ENCODE measurements at places on chromosomes 6 and 20. TPM values are rescaled to one million over a fixed set of nuclear protein-coding genes. Genes with fewer than 3 reads are reported as not detected.

MED20 gene
- 19.4 TPM for total RNA-seq

OR2J3 gene
- not detected for total RNA-seq

OR2H2 gene
- not detected for total RNA-seq

GNAS-AS1 gene
- 1.1 TPM for total RNA-seq

PTK6 gene
- total RNA-seq = 0.48 TPM

IMPG1 gene
- not detected for total RNA-seq

FAM83D gene
- total RNA-seq = 10.5 TPM

C6orf52 gene
- 2.4 TPM for total RNA-seq

HLA-DMA gene
- 11.8 TPM for total RNA-seq

GRCh38 chr6:160581406-160581805 is 82.7 kb downstream of the LPA start:
- no peaks in the 10 kb centered on the region for H3K36me3 ChIP-seq
- no peaks in the 10 kb centered on the region for H3K4me1 ChIP-seq
- peaks cover 30% of the 10 kb centered on the region for H3K27me3 ChIP-seq
- H3K4me3 ChIP-seq = no peak overlapping the region
- no peak for DNase-seq

DNA sequence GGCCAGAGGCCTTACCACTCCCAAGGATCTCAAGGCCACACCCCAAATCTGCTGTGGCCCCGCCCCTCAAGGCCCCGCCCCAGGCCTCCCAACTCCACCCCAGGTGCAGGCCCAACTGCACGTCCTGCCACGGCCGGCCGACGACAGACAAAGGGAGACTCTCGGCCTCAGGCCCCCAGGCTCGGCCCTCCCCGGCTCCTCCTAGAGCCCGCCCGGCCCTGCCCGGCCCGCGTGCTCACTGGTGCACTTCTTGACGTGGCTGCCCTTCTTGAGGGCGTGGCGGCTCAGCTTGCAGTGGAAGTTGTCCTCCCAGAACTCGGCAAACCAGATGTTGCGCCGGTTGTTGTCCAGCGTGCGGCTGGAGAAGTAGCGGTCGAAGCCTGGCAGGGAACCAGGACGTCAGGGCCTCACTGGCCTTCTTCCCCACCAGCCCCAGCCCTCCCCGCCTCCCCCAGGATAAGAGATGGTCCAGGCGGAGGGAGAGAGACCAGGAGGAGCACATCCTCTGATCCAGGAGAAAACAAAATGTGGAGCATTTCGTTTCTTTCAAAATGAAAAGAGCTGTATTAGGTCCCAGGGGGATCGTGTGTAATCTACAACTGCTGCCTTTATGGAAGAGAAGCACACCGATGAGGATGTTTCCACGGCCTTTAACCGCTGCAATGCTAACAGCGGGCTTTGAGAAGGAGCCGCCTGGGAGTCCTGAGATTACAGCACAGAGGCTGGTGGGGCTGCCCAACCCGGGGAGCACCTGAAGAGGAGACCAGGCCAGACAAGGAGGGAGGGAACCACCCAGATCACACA is 89.4 kb downstream of the GRM4 start:
- no peak overlapping the region for H3K27ac ChIP-seq
- no peaks in the 10 kb centered on the region for H3K4me1 ChIP-seq
- H3K36me3 ChIP-seq = no peaks in the 10 kb centered on the region

- no peak overlapping the region for H3K27ac ChIP-seq
- no peak overlapping the region for H3K4me3 ChIP-seq
- H3K36me3 ChIP-seq = no peaks in the 10 kb centered on the region
- DNase-seq = no peak
- no peaks in the 10 kb centered on the region for H3K4me1 ChIP-seq
- peaks cover 2% of the 10 kb centered on the region for H3K27me3 ChIP-seq
Observed at GRCh38 chr6:16079354-16079753, 49.5 kb upstream of the MYLIP start.

- no peaks in the 10 kb centered on the region for H3K4me1 ChIP-seq
- peaks cover 13% of the 10 kb centered on the region for H3K36me3 ChIP-seq
- no peaks in the 10 kb centered on the region for H3K27me3 ChIP-seq
- no peak overlapping the region for H3K4me3 ChIP-seq
- DNase-seq = no peak
Observed at GRCh38 chr20:62287759-62288534, 14.8 kb upstream of the ADRM1 start.

DNA sequence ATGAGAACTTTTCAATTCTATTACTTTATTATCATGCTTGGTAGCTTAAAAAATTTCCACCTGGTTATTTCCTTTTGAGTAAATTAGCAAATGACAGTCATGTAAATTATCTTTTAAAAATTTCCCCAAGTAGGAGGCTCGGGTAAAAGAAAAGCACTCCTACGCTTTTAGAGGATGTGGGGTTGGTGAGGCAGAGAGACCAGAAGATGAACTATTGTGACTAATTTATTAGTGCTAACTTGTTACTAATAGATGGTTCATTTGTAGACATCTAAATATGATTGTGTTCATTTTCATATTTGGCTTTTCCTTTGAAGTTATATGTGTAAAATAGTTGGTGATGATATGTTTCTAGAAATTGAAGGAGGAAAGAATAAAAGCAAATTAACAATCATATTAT is 27.0 kb downstream of the ZNF292 start:
- peaks cover 46% of the 10 kb centered on the region for H3K36me3 ChIP-seq
- peaks cover 84% of the 10 kb centered on the region for H3K4me1 ChIP-seq
- no peaks in the 10 kb centered on the region for H3K27me3 ChIP-seq
- DNase-seq = peak; percentile 35
- peak overlapping the region; percentile 81 for H3K27ac ChIP-seq
- H3K4me3 ChIP-seq = peak overlapping the region; percentile 15

DNA sequence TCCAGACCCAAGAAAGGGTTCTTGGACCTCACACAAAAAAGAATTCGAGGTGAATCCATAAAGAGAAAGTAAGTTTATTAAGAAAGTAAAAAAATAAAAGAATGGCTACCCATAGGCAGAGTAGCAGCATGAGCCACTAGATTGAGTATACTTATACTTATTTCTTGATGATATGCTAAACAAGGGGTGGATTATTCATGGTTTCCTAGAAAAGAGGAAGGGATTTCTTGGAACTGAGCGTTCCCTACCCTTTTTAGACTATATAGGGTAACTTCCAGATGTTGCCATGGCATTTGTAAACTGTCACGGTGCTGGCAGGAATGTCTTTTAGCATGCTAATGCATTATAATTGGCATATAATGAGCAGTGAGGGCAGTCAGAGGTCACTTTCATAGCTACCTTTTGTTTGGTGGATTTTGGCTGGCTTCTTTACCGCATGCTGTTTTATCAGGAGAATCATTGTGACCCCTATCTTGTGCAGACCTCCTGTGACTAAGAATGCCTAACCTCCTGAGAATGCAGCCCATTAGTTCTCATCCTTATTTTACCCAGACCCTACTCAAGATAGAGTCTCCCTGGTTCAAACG is 44.3 kb downstream of the TENT5A start:
- no peaks in the 10 kb centered on the region for H3K4me1 ChIP-seq
- no peaks in the 10 kb centered on the region for H3K27me3 ChIP-seq
- no peaks in the 10 kb centered on the region for H3K36me3 ChIP-seq
- no peak for DNase-seq
- H3K4me3 ChIP-seq = no peak overlapping the region
- no peak overlapping the region for H3K27ac ChIP-seq

- no peak overlapping the region for H3K27ac ChIP-seq
- no peaks in the 10 kb centered on the region for H3K27me3 ChIP-seq
- DNase-seq = no peak
- H3K36me3 ChIP-seq = no peaks in the 10 kb centered on the region
Observed at GRCh38 chr6:168372889-168373288, 53.3 kb upstream of the DACT2 start.

DNA sequence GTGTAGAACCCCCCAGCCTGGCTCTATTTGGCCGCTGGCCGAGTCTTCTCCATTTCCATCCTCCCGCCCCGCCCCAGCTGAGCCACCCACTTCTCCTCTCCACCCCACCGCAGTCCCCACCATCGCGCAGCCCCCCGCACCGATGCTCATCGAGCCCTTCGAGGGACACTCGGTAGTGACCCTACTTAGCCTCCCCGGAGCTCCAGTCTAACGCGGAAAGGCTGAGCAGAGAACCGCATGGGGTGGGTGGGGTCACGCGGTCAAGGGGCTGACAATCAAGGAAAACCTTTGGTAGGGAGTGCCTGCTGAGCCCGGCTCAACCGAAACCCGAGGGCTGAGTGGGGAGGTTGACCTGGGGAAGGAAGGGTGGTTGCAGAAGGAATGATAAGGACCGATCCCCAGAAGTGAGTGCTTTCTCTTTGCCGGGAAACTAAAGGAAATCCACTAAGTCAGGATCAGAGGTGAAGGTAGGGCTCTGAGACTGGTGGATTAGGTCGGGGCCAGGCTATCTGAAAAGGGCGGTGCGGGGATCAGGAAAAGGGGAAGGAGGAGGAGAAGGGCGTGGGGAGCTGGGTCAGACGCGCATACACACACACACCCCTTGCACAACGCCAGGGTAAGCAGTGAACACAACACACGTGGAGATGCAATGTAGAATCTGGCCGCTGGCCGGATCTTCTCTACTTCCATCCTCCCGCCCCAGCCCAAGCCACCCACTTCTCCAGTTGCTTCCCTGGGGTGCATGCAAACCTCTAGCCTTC is 49.8 kb downstream of the CPXM1 start:
- no peak overlapping the region for H3K27ac ChIP-seq
- H3K27me3 ChIP-seq = peaks cover 23% of the 10 kb centered on the region
- H3K4me1 ChIP-seq = peaks cover 30% of the 10 kb centered on the region
- peak; percentile 40 for DNase-seq

- no peak for DNase-seq
- no peak overlapping the region for H3K27ac ChIP-seq
- H3K4me1 ChIP-seq = no peaks in the 10 kb centered on the region
- H3K27me3 ChIP-seq = no peaks in the 10 kb centered on the region
- no peaks in the 10 kb centered on the region for H3K36me3 ChIP-seq
Observed at GRCh38 chr20:11719153-11719552, 198.5 kb upstream of the BTBD3 start.

- no peak for DNase-seq
- H3K27me3 ChIP-seq = peaks cover 5% of the 10 kb centered on the region
- no peak overlapping the region for H3K27ac ChIP-seq
- no peaks in the 10 kb centered on the region for H3K36me3 ChIP-seq
- no peak overlapping the region for H3K4me3 ChIP-seq
Observed at GRCh38 chr6:75922226-75922625, 150.2 kb downstream of the IMPG1 start.

- no peaks in the 10 kb centered on the region for H3K36me3 ChIP-seq
- DNase-seq = no peak
Observed at GRCh38 chr6:169145991-169146501, 107.6 kb downstream of the THBS2 start.

GRCh38 chr20:51959066-51959542 is 156.8 kb upstream of the SALL4 start:
- H3K27ac ChIP-seq = no peak overlapping the region
- no peak overlapping the region for H3K4me3 ChIP-seq
- no peaks in the 10 kb centered on the region for H3K36me3 ChIP-seq
- DNase-seq = no peak
- no peaks in the 10 kb centered on the region for H3K4me1 ChIP-seq
- H3K27me3 ChIP-seq = peaks cover 19% of the 10 kb centered on the region

DNA sequence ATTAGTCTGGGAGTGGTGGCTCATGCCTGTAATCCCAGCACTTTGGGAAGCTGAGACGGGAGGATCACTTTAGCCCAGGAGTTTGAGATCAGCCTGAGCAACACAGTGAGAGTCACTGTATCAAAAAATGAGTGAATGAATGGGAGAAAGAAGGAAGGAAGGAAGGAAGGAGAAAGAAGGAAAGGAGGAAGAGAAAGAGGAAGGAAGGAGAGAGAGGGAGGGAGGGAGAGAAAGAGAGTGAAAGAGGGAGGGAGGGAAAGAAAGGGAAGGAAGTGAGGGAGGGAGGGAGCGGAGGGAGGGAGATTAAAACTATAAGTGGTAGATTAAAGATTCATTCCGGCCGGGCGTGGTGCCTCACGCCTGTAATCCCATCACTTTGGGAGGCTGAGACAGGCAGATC is 28.9 kb upstream of the RREB1 start:
- H3K27me3 ChIP-seq = peaks cover 17% of the 10 kb centered on the region
- no peak overlapping the region for H3K27ac ChIP-seq
- peaks cover 5% of the 10 kb centered on the region for H3K4me1 ChIP-seq

- DNase-seq = no peak
- H3K4me3 ChIP-seq = no peak overlapping the region
- H3K27ac ChIP-seq = no peak overlapping the region
- no peaks in the 10 kb centered on the region for H3K4me1 ChIP-seq
Observed at GRCh38 chr6:31113861-31114540, 599 bp upstream of the PSORS1C1 start.

DNA sequence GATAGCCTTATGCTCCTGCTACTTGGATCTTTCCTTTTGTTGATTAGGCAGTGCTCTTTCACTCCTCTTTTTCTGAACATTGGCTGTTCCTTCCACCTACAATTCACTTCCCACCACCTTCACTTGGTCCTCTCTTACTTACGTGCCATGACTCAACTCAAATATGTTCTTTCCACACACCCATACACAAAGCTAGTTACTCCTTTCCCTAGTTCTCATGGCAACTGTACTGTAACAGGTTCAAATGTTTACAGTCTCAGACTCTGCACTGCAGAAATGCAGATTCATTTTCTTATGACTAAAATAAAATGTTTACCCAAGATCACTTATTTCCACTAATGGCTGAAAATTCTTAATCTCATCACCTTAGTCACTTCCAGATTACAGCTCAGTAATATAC is 174.0 kb upstream of the TSHZ2 start:
- H3K27me3 ChIP-seq = peaks cover 3% of the 10 kb centered on the region
- no peaks in the 10 kb centered on the region for H3K4me1 ChIP-seq
- H3K4me3 ChIP-seq = no peak overlapping the region

GRCh38 chr20:707451-708110 is 32.0 kb upstream of the SCRT2 start:
- H3K4me3 ChIP-seq = no peak overlapping the region
- H3K4me1 ChIP-seq = no peaks in the 10 kb centered on the region
- H3K27me3 ChIP-seq = peaks cover 23% of the 10 kb centered on the region
- DNase-seq = no peak
- H3K27ac ChIP-seq = no peak overlapping the region
- no peaks in the 10 kb centered on the region for H3K36me3 ChIP-seq

GRCh38 chr20:33252460-33252859 is 16.7 kb downstream of the BPIFA1 start:
- H3K4me1 ChIP-seq = no peaks in the 10 kb centered on the region
- H3K36me3 ChIP-seq = no peaks in the 10 kb centered on the region
- no peak for DNase-seq
- no peak overlapping the region for H3K4me3 ChIP-seq
- H3K27ac ChIP-seq = no peak overlapping the region

DNA sequence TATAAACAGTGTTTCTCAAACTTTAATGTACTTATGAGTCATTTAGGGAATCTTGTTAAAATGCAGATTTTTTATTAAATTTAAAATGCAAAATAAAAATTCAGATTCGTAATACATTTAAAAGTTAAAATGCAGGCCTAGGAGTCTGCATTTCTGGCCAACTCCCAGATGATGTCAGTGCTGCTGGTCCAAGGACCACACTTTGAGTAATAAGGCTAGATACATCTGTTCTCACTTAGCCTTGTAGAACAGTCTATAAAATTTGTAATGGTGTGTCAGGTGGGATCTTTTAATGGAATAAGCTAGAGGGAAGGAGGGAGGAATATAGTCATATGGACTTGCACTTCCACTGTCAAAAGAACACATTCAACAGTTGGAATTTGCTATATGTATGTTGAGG is 295.6 kb upstream of the BMP2 start:
- no peaks in the 10 kb centered on the region for H3K4me1 ChIP-seq
- no peaks in the 10 kb centered on the region for H3K27me3 ChIP-seq
- H3K36me3 ChIP-seq = no peaks in the 10 kb centered on the region
- no peak overlapping the region for H3K4me3 ChIP-seq
- no peak overlapping the region for H3K27ac ChIP-seq
- DNase-seq = no peak

- no peak overlapping the region for H3K27ac ChIP-seq
- H3K4me1 ChIP-seq = peaks cover 33% of the 10 kb centered on the region
- DNase-seq = no peak
- H3K36me3 ChIP-seq = peaks cover 6% of the 10 kb centered on the region
- no peaks in the 10 kb centered on the region for H3K27me3 ChIP-seq
- H3K4me3 ChIP-seq = no peak overlapping the region
Observed at GRCh38 chr6:108616544-108616943, 55.8 kb downstream of the FOXO3 start.

All from activated CD4-positive, alpha-beta T cell treated with anti-CD3 and anti-CD28 coated beads for 36 hours (primary cell).